ENCODE measurements at places on chromosomes 4 and X.

- DNase-seq = no peak
These were observed 11.6 kb downstream of the TACC3 start for GRCh38 chr4:1732911-1733310.

- DNase-seq = no peak
These were observed 332.6 kb downstream of the DTHD1 start for GRCh38 chr4:36614011-36614410.

DNA sequence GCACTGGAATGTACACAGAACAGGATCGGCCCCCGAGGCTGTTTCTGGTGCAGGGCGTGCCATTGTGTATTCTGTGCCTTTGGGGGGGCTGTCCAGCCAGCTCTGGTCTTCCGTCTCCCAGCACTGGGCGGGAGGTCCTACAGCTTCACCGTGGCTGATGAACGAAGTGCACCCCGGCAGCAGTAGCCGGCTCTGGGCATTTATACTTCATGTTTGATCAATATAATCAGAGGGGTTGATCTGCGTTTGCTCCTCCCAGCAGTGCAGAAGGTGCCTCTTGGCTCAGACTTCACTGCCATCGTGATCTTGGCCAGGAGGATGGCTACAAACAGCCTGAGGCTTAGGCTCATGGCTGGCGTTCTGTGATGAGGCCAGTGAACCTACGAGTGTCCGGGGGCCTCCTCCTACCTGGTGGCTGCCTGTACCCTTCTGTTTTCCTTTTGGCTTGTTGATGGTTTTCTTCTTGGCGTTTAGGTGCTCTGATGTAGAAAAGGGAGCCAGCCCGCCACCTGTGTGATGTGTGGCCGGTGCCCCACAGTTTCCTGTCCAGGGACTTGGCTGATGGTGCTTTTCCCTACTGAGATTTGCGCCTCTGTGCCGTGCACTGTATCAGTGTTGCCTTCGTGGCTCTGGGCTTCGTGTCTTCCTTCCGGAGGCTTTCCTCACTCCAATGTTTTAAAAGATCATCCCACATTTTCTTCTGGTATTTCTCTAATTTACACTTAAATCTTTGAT lies 31.2 kb upstream of the HGFAC start:
- no peak for DNase-seq

DNA sequence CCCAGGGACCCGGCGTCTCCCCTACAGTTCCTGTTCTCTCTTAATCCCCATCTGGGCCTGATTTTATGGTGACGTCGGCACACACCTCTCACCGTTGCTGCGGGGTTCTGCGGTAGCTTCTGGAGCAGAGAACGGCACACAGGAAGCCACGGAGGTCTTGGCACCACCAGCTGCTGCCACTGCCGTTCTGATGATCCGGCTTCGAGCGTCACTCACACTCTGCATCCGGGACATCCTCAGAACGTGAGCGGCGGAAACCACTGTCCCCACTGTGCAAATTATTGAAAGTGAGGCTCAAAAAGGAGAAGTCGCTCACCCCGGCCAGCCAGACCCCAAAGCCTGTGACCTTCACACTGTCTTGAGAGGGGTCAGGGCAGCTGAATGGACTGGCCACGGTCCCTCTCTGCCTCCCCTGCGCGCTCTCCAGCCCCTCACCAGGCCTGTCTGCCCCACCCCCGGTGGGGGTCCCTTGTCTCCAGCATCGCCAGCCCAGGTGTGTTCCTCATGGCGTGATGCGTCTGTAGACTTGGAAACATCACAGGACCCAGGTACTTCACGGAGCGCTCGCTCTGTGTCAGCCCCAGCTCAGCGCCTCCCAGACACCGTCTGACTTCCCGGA lies 201.1 kb downstream of the AFAP1 start:
- no peak for DNase-seq

DNA sequence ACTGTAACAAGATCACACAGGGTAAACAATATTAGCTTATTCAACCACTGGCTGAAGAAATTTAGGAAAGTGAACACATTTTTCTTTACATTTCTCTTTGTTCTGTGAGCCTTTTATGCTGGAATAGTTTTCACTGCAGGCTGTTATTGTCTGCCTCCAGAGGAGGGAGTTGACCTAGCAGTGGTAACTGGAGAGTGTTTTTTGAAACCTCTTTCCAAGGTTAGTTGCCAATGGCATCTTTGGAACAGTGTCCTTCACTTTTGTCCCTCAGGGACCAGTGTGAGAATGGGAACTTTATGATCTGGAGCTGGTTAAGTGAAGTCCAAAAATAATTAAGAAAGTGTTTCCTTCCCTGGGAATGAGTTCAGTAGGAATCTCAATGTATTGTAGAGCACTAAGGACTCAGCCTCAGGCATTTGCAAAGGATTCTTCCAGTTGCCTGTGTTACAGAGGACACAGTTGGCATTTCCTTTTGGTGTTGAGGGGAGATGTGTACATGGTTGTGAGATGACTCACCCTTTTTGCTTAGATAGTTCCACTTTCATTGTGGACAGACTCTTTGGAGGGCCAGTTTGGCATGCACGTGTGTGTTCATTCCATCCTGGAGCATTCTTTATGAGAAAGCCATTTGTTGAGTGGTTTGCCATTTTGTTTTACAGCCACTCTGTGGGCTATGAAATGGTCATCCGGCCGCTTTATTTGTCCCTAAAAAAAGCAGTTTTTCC lies 61.3 kb downstream of the AR start:
- no peak for DNase-seq
